Stimulated activated CD8-positive, alpha-beta memory T cell treated with anti-CD3 and anti-CD28 coated beads, Interleukin-4, amount 100 ng/mL, for 1 hour (primary cell): ENCODE measurements at places on chromosomes 1 and 21.

GRCh38 chr1:153598309-153599172 lies 14.4 kb downstream of the S100A16 start:
- no peak for DNase-seq

- DNase-seq = no peak
Measured at GRCh38 chr1:97094247-97094972, 372.8 kb downstream of the PTBP2 start.

GRCh38 chr1:182556279-182556678 lies 32.8 kb downstream of the RNASEL start:
- no peak for DNase-seq

DNA sequence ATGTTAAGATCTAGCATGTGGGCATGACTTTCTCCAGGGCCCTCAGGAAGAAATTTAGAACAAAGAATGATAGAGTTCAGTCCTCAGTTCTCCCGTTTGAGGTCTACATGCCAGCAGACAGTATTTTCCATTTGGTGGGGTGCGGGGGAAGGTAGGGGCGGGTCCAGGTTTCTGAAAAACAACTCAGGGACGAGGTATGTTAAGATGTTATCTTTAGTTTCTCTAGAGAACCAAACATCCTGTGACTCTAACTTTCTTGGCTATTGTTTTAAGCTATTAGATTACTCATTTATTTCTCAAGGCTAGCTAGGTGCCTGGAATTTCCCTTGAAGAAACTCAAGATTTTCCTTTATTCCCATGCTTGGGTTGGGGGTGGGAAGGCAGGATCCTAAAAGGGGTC lies 42.3 kb upstream of the SYT14 start:
- DNase-seq = no peak

DNA sequence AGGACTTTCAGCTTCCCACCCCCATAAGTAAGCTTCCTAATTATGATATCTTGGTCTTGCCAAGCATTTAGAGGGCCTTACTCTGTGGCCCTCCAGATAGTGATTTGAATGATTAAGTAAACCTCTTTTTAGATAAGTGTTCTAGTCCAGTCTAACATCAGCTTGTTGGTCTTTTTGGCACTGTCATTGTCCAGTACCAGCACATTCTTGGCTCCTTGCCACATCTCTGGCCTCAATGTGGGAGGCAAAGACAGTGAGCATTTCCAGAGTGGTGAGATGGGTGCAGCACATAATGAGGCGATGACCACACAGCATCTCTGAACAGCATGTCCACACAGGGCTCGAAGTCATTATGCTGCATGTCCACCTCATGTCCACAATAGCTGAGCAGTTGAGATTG lies 6.1 kb downstream of the CAPZA1 start:
- no peak for DNase-seq

GRCh38 chr1:110209715-110210603 lies at the start of gene KCNC4:
Gene KCNC4 (plus strand): TSS chr1:110210314. CDS start chr1:110211500, 1,186 bp downstream.
- peak; percentile 62 for DNase-seq

DNA sequence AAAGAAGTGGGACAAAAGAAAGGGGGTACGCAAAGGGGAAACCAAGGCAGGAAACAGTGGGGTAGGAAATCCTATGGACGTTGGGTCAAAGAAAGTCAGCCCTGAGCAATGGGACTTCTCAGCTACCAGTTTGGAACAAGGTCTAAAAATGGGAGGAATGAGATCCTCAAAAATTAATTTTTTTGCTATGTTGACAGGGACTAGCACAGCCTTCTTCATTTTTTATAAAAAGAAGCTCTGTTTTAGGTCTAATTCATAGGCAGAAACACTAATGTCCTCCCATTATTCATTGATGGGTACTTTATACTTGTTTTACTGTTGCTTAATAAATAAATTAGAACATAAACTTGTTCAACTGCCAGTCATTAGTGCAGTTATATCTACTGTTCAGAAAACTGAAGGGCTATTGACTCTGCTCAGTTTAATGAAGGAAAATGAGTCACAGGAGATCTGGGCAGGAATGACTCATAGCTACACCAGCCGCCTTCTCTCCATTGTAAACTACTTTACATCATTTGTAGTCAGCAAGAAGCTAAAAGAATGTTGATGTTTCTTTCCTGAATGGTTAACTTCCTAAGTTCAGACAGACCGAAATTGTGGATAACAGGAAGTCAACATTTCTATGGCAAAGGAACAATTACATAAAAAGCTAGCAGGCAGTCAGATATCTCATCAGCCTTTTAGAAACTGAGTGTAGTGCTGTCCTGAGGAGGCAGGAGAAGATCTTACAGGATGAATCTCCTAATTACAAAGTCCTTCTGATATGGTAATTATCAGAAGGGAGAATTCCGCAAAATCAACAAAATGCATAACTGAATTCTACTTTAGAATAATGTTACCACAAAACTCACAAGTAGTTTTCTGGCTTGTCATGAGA lies 356.4 kb upstream of the PKN2 start:
- DNase-seq = no peak

DNA sequence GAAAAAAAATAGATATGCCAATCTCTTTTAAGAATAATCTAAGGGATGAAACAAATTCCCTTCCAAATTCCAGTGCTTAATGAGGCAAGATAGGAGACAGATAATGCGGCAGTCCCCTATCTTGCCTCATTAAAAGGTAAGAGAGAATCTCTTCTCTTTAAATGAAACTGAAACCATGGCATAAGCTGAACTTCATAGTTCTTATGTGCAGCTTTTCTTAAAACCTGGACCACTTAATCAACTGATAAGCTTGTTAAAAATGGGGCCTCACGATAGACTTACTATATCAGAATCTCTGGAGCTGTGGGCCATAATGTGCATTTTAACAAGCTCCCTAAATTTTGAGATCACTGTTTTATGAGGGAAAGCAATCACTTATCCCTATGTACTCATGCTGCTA lies 79.2 kb downstream of the NIBAN1 start:
- DNase-seq = no peak

- no peak for DNase-seq
Measured at GRCh38 chr1:1768249-1768992, 9.8 kb downstream of the NADK start.

DNA sequence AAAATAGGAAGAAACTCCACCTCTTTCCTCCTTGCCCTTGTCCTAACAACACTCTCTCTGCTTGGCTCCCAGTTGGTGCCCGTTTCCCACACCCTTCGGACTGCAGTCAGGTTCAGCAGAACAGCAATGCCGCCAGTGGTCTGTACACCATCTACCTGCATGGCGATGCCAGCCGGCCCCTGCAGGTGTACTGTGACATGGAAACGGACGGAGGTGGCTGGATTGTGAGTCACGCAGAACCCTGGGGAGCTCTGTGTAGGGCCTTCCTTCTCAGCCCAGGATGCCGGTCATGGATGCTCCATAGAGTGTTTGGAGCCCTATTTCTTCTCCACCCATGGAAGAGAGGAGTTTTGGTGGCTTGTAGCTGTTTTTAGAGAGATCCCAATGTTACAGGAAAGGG lies 60.9 kb downstream of the TNN start:
- DNase-seq = no peak

- no peak for DNase-seq
Measured at GRCh38 chr1:223659711-223660110, 5.8 kb downstream of the CAPN8 start.

DNA sequence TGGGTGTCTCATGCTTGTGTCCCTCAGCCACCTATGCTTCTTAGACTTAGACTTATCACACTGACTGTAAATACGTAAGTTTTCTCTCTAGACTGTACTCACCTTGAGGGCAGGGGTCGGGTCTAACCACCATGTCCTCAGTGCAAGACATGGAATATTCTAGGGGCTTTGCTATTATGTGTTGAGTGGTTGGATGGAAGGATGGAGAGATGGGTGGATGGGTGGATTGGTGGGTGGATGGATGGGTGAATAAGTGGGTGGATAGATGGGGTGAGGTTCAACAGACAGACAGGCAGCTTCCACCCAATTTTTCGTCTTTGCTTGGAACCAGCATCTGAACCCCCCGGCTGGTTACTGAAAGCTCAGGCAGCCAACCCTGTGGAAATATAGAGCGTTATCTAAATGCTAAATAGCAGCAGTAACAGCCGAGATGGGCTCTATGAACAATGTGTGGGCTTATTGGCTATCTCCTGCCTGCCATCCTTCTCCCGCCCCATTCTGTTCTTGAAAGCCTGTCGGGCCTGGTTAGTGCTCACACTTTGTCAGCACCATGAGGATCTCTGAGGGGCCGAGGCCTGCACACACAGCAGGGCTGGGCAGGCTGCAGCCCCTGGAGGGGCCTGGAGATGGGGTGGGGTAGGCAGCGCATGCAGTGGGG lies 130.7 kb downstream of the ACTL8 start:
- DNase-seq = no peak

- no peak for DNase-seq
Measured at GRCh38 chr1:85087659-85088407, 39.5 kb upstream of the MCOLN3 start.

DNA sequence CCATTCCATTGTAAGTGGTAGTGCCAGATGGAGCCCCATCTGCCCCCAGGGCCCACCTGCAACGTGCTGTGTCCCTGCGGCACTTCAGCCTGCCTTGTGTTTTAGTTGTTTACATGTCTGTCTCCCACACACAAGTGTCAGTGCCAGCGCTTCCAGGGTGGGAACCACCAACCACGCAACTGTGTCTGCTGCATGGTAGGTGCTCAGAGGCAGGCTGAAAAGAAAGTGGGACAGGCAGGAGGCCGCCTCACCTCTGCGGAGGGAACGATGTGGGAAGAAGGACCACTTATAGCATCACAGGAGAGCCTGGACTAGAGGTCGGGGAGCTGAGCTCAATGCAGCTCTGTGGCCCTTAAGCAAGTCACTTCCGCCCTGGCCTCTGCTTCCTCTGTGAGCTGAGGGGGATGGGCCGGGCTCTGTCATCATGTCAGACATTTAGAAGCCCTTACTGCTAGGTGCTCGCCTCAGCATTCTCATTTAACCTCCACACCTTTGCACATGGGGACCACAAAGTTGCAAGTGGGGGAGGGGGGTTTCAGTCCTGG lies 17.9 kb downstream of the SLC9A1 start:
- DNase-seq = peak; percentile 51

GRCh38 chr1:183810756-183811544 lies 6.0 kb downstream of the RGL1 start:
- no peak for DNase-seq

GRCh38 chr21:32096411-32096810 lies 182.4 kb downstream of the MIS18A start:
- DNase-seq = no peak

DNA sequence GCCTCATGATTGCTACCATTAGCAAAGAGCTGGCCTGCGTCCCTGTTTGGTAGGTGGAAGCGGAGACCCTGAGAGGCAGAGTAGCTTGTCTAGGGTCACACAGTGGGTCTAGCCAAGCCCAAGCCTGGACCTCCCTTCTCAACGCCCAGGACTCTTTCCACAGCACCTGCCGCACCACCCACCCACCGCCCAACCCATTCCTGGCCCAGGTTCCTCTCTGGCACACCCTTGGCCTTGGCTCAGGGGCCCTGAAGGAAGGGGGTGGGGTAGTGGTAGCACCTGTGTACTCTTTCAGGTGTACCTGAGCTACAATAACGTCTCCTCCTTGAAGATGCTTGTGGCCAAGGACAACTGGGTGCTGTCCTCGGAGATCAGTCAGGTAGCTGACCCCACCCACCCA lies 19.3 kb downstream of the FAM151A start:
- DNase-seq = no peak

- no peak for DNase-seq
Measured at GRCh38 chr1:174954073-174954460, 45.7 kb upstream of the CACYBP start.

DNA sequence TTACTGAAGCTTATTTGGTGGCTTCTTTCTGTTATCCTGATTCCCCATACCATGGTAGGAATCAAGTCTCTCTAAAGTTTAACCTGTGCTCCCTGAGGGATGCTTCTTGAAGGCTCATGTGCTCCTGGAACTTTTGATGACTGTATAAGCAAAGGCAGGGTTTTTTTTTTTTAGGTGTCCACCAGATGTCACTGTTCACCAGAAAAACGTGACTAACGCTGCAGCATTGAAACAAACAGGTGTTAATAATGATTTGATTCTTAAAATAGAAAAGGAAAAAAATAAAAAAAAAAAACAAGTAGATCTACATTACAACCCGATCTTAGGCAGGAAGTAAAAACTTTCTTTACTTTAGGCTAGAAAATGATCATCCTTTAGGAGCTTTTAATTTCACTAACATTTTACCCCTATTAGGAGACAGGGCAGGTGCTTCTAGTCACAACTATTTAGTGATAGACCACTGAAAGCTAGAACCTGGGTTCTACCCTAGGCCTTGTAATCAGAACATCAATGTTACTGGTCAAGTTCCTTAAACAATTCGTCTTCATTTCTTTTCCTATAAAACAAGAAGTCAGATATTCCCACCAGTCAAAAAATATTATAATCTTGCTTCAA lies 223.0 kb downstream of the PLA2G4A start:
- no peak for DNase-seq

DNA sequence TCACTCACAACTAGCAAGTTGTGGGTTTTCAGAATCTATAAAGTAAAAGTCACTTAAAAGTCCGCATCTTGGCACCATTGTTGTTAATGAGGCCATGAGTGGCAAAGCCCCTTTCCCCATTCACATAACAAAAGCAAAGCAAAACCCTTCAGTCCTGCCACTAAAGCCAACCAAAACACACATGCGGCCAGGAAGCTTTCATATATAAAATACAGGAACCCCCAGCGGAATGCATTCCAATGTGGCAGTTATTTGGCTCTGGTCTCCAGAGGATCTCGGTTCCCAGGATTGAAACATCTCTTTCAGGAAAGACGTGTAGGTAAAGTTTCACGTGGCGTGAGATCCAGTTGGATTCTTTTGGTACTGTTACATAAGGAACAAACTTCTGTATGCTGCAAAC lies 2.5 kb upstream of the LBR start:
- DNase-seq = no peak

- no peak for DNase-seq
Measured at GRCh38 chr1:113123737-113124136, 50.7 kb downstream of the LRIG2 start.

DNA sequence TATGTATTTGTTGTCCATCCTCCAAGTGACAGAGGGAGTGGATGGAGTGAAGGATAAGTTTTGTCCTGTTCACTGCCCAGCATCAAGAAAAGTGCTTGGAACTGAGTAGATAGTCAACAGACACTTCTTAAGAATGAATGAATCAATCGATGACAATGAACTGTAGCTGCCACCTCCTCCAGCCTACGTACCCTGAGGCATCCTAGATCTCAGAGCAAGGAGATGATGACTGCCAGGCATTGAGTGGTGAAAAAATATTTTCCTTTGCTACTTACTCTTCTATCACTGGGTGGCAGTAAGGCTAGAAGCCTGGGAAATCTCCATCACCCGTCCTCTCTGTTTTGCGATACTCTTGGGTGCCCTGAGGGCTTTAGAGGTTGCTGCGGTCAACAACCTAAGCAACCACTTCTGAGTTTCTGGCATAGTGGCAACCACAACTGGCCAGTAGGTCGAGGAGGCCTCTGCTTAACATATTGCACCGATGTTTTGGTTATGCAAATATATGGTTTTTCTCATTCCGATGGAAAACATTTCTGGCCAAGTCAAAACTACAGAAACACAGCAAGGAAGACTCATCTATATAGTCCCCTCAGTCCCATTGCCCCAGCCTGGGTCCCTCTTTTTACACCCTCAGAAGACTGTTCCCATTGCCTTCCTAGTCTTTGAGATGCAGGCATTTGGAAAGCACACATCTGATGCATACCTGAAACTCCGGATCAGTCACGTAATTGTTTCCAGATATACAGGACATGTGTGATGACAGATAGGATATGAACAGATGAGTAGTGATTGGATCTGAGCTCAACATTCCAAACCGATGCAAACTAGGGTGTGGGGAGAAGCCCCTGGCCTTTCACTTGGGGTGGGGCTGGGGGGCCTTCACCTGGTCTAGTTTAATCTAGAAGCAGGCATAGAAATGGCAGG lies 136.8 kb downstream of the RUNX1 start:
- no peak for DNase-seq

- DNase-seq = no peak
Measured at GRCh38 chr1:63000508-63000907, 216.6 kb downstream of the ATG4C start.
